CD4-positive, alpha-beta memory T cell (primary cell): ENCODE measurements at places on chromosomes 3 and 15. TPM values are rescaled to one million over a fixed set of nuclear protein-coding genes. Genes with fewer than 3 reads are reported as not detected.
A peak's percentile ranks its signal among the peaks of the same experiment; 100 is the strongest.

GRCh38 chr3:192892981-192893700 is 24.5 kb downstream of the MB21D2 start:
- DNase-seq: peak; percentile 77
- H3K36me3 ChIP-seq: no peaks in the 10 kb centered on the region
- H3K27ac ChIP-seq: peak overlapping the region; percentile 68
- H3K27me3 ChIP-seq: no peaks in the 10 kb centered on the region
- peaks cover 98% of the 10 kb centered on the region for H3K4me1 ChIP-seq

- no peak overlapping the region for H3K27ac ChIP-seq
- DNase-seq: no peak
- H3K27me3 ChIP-seq: no peaks in the 10 kb centered on the region
- no peaks in the 10 kb centered on the region for H3K36me3 ChIP-seq
Observed at GRCh38 chr15:27730868-27731267, 368.2 kb downstream of the OCA2 start.

GRCh38 chr15:25680686-25681025 is 182.5 kb downstream of the ATP10A start:
- no peak for DNase-seq
- no peak overlapping the region for H3K4me3 ChIP-seq
- no peaks in the 10 kb centered on the region for H3K27me3 ChIP-seq
- no peak overlapping the region for H3K27ac ChIP-seq

DNA sequence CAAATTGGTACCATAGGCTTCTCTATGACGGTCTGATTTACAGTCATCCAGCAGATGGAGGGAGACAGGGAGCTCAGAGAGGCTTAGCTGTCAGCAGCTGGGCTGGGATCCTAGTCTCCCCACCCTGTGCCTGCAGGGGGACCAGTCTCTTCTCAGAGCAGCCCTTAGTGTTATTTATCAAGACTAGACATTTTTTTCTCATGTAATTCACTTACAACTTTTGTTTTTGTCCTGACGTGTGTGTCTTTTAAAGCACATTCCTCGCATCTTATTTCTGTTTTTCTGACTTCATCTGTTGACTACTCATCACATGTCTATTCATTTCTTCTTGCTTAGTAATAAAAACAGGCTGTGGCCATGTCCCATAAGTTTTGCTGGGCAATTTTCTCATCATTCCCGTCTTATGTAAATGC is 116.1 kb downstream of the KLF13 start:
- DNase-seq: no peak
- H3K27me3 ChIP-seq: no peaks in the 10 kb centered on the region
- no peaks in the 10 kb centered on the region for H3K36me3 ChIP-seq
- no peak overlapping the region for H3K27ac ChIP-seq

DNA sequence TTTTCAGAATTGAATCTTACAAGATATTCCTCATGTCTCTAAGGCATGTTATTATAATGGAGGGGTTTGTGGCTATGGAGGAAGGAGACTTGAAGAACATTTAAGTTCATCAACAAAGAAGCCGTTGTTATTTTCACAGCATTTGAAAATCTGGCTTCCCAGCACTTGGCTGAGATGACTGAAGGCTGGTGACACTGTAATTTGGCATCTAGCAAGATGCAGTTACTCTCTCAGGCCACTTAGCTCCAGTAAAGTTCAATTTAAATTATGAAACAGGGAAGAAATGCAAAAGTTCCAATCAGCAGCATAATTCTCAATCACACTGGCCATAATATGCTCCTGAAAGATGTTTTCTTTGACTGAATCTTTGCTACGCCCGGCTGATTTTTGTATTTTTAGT is 139.4 kb upstream of the NUDT16 start:
- no peak for DNase-seq
- H3K36me3 ChIP-seq: no peaks in the 10 kb centered on the region
- H3K27ac ChIP-seq: no peak overlapping the region
- no peaks in the 10 kb centered on the region for H3K27me3 ChIP-seq
- no peak overlapping the region for H3K4me3 ChIP-seq

DNA sequence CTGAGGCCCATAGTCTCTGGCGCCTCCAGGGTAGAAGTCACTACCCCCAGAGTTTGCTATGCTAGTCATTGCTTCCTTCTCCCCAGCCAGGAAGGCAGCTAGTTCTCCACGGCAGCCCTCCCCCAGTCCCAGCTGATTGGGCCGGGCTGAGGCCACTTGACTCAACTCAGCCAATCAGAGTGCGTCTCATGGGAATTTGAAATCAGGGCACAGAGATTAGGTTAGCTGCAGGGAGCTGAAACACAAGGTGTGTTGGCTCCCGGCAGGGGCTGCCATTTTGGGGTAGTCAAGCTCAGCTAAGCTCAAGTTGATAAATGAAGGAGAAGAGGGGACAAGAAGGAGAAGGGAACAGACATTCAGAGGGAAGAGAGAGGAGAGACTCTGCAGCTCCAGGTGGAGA is 32.8 kb downstream of the LINGO1 start:
- H3K27ac ChIP-seq: no peak overlapping the region
- DNase-seq: no peak
- H3K4me1 ChIP-seq: no peaks in the 10 kb centered on the region
- no peak overlapping the region for H3K4me3 ChIP-seq
- no peaks in the 10 kb centered on the region for H3K27me3 ChIP-seq
- no peaks in the 10 kb centered on the region for H3K36me3 ChIP-seq

LRRC31 gene
- total RNA-seq: not detected

- DNase-seq: no peak
- no peaks in the 10 kb centered on the region for H3K4me1 ChIP-seq
- H3K36me3 ChIP-seq: no peaks in the 10 kb centered on the region
- H3K4me3 ChIP-seq: no peak overlapping the region
Observed at GRCh38 chr3:54831112-54831511, 96.7 kb downstream of the LRTM1 start.

GRCh38 chr3:64164349-64164748 is 60.9 kb downstream of the PRICKLE2 start:
- no peak for DNase-seq
- H3K27me3 ChIP-seq: no peaks in the 10 kb centered on the region
- H3K36me3 ChIP-seq: no peaks in the 10 kb centered on the region
- no peak overlapping the region for H3K27ac ChIP-seq

DNA sequence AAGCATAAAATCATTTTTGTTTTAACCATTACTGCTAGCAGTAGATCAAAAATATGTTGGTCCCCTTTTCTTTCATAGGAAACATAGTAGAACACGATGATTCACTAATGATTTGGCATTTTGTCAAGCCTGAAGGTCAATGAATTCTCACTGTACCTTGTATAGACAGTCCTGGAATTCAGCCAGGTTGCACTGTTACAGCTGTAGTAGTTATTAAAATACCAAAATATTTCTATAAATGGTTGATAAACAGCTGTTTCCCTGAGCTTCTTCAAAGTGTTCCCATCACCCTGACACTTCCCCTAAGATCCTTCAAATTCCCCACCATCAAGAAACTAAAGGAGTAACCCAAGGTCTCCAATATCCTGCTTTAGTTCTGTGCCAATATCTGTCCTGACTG is 200.9 kb downstream of the ATP8B4 start:
- H3K27ac ChIP-seq: no peak overlapping the region
- no peaks in the 10 kb centered on the region for H3K36me3 ChIP-seq
- H3K4me1 ChIP-seq: no peaks in the 10 kb centered on the region
- no peak for DNase-seq

DNA sequence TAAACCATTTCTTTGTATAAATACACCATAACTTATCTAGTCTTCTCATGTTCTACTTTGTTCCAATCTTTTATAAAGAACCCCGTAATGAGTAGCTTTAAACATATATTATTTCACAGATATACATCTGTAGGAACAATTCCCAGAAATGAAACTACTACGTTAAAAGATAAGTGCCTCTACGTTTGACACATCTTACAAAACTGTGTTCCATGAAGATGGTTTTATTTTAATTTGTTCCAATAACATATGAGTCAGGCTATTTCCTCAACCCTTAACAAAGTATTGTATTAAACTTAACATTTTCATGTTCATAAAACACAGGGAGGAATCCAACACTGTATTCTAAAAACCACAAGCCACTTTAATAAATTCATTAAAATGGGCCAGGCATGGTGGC is 52.9 kb downstream of the TRPM7 start:
- peaks cover 39% of the 10 kb centered on the region for H3K36me3 ChIP-seq
- H3K27ac ChIP-seq: no peak overlapping the region
- H3K4me3 ChIP-seq: no peak overlapping the region
- no peaks in the 10 kb centered on the region for H3K4me1 ChIP-seq
- DNase-seq: no peak

- no peak overlapping the region for H3K4me3 ChIP-seq
- DNase-seq: no peak
- H3K27ac ChIP-seq: no peak overlapping the region
- H3K27me3 ChIP-seq: no peaks in the 10 kb centered on the region
Observed at GRCh38 chr3:136804141-136804540, 14.8 kb upstream of the SLC35G2 start.

DNA sequence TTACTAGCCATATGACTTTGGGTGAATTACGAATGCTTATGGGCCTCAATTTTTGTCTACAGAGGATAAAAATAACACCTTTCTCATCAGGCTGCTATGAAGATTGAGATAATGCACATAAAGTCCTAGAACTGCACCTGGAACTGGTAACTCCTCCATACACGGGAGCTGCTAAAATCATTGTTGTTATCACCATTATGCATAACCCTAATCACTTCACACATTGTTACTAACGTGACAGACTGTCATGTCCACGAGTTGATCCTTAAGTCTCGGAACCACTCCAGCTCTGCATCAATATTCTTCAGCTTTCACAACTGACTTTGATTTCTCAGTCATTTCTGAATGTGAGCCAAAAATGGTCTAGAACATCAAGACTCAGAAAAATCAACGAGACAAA is 64.1 kb downstream of the RFTN1 start:
- no peaks in the 10 kb centered on the region for H3K4me1 ChIP-seq
- no peak overlapping the region for H3K27ac ChIP-seq
- DNase-seq: no peak
- H3K4me3 ChIP-seq: no peak overlapping the region
- H3K36me3 ChIP-seq: no peaks in the 10 kb centered on the region
- H3K27me3 ChIP-seq: no peaks in the 10 kb centered on the region

KLHL40 gene
- not detected for total RNA-seq

IQCH gene
- 1.1 TPM for total RNA-seq

MKRN2OS gene
- not detected for total RNA-seq

CAMK2N2 gene
- not detected for total RNA-seq

DNA sequence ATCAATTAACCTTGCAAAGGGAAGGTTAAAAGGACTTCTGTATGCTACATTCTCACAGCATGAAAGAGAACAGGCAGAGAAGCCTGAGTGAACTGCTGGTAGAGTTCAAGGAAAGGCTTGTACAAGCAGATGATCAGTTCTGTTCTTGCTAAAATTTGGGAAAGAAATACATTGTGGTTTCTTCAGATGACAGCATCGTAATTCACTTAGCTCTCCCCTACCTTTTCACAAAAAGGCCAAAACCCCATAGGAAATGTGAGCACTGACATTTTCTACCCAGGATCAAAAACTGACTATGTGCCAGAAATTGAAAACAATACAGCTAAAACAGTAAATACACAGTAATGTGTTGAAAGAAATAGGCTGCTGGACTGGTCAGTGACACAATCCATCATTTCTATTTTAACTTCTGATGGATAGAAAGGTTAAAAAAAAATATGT is 216.4 kb downstream of the DPH6 start:
- DNase-seq: no peak
- H3K4me3 ChIP-seq: no peak overlapping the region
- no peaks in the 10 kb centered on the region for H3K36me3 ChIP-seq
- no peaks in the 10 kb centered on the region for H3K4me1 ChIP-seq
- H3K27ac ChIP-seq: no peak overlapping the region

CDHR4 gene
- not detected for total RNA-seq

GRCh38 chr3:118057086-118057485 is 977.6 kb downstream of the IGSF11 start:
- H3K4me1 ChIP-seq: no peaks in the 10 kb centered on the region
- DNase-seq: no peak
- no peaks in the 10 kb centered on the region for H3K27me3 ChIP-seq

AADACL2 gene
- total RNA-seq: not detected

- no peaks in the 10 kb centered on the region for H3K27me3 ChIP-seq
- no peaks in the 10 kb centered on the region for H3K36me3 ChIP-seq
- no peak overlapping the region for H3K4me3 ChIP-seq
- no peak overlapping the region for H3K27ac ChIP-seq
- no peak for DNase-seq
Observed at GRCh38 chr3:58725326-58725853, 58.8 kb upstream of the FAM3D start.

DNA sequence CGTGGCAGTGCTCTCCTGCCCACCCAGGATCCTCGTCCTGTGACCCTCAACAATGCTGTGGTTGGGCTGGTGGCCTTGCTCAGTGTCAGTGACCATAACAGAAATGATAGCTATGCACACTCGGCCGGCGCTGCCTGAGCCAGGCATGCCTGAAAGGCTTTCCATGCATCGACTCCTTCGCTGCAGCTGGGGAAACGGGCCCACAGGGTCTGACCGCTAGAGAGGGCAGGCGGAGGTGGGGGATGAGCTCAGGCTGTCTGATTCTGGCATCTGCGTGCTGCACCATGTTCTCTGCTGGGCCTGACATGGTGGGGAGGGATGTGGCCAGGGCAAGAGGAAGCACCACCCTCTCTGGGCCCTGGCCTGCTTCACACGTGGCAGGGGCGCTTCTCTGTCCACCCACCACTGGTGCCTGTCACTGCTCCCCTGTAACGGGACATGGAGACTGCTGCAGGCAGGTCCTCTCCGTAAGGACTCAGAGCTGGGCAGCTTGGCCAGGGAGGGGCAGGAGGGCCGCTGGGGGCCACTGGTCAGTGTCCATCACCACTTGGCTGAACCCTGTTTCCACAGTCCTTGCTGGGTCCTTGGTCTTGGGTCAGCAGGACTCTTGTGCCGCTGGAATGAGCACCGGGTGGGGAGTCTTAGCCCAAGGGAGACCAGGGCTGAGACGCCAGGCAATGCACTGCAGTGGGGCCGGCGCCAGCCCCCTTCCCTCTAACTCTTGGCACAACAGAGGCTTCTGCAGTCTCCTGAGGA is 64.1 kb upstream of the RPL32 start:
- no peak for DNase-seq
- H3K27ac ChIP-seq: no peak overlapping the region

NTRK3 gene
- not detected for total RNA-seq

DNA sequence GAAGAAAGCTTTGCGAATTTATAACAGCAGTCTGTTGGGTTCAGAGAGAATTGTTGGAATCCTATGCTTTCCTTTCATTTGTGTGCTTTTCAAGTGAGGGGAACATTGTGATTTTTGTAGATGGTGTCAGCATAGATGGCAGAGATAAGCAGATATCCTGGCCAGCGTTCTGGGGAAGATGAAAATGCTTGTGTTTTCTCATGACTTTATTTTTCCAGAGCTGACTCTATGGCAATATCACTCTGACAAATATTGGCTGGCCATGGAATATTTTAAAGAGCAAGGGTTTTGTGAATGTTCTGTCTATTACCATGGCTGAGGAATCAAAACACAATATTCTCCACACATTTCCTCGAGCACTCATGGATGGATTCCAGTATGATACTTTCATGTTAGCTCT is 108.8 kb downstream of the MITF start:
- H3K27ac ChIP-seq: no peak overlapping the region
- DNase-seq: no peak
- H3K36me3 ChIP-seq: no peaks in the 10 kb centered on the region
- no peaks in the 10 kb centered on the region for H3K4me1 ChIP-seq

- no peaks in the 10 kb centered on the region for H3K36me3 ChIP-seq
- no peak overlapping the region for H3K27ac ChIP-seq
- no peaks in the 10 kb centered on the region for H3K4me1 ChIP-seq
- H3K27me3 ChIP-seq: peaks cover 13% of the 10 kb centered on the region
- no peak for DNase-seq
- H3K4me3 ChIP-seq: no peak overlapping the region
Observed at GRCh38 chr3:159764490-159765029, 224.1 kb upstream of the IL12A start.
